Osteocyte (in vitro differentiated cells): ENCODE measurements at places on chromosomes 6 and 20. TPM values are rescaled to one million over a fixed set of nuclear protein-coding genes. Genes with fewer than 3 reads are reported as not detected.

The ANKS1A gene
- 15.5 and 18.5 TPM in 2 replicates for total RNA-seq

GRCh38 chr6:87654122-87654521, 47.9 kb downstream of the AKIRIN2 start:
- no peaks in the 10 kb centered on the region for H3K27me3 ChIP-seq
- H3K4me3 ChIP-seq, result no peak overlapping the region
- no peak overlapping the region for H3K27ac ChIP-seq

- peak overlapping the region; percentile 66 for H3K27ac ChIP-seq
- H3K4me1 ChIP-seq, result peaks cover 55% of the 10 kb centered on the region
- H3K4me3 ChIP-seq, result peak overlapping the region; percentile 98
- H3K27me3 ChIP-seq, result no peaks in the 10 kb centered on the region
Observed at GRCh38 chr6:83193747-83194566, 800 bp downstream of the RWDD2A start.

DNA sequence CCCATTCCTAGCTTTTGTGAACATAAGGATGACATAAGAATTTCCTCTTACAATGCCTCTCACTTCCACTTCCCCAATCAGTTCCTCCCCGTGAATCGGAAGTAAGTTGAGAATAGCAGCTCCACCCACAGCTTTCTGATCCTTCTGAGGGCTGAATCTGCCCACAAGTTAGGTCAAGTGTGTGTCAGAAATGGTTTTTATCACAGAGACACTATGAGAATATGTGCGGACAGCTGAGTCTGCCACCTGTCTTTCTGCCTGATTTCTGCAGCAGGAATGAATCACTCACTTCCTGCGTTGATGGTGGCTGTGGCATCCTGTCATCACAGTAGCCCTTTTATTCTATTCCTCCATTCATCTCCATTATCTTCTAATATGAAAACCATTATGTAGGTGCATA, 70.2 kb downstream of the RIN2 start:
- H3K36me3 ChIP-seq, result peaks cover 18% of the 10 kb centered on the region
- peak overlapping the region; percentile 35 for H3K27ac ChIP-seq
- peaks cover 11% of the 10 kb centered on the region for H3K4me1 ChIP-seq
- H3K27me3 ChIP-seq, result no peaks in the 10 kb centered on the region
- H3K4me3 ChIP-seq, result no peak overlapping the region
- DNase-seq, result no peak

- H3K27ac ChIP-seq, result no peak overlapping the region
- no peaks in the 10 kb centered on the region for H3K27me3 ChIP-seq
- no peak overlapping the region for H3K4me3 ChIP-seq
- no peaks in the 10 kb centered on the region for H3K36me3 ChIP-seq
- no peak for DNase-seq
- no peaks in the 10 kb centered on the region for H3K4me1 ChIP-seq
Observed at GRCh38 chr20:19348582-19348981, 136.1 kb downstream of the SLC24A3 start.

GRCh38 chr20:35269055-35269781, 8.7 kb downstream of the MMP24OS start:
- no peaks in the 10 kb centered on the region for H3K27me3 ChIP-seq
- peaks cover 13% of the 10 kb centered on the region for H3K36me3 ChIP-seq
- H3K27ac ChIP-seq, result no peak overlapping the region
- no peak for DNase-seq
- no peaks in the 10 kb centered on the region for H3K4me1 ChIP-seq
- no peak overlapping the region for H3K4me3 ChIP-seq

DNA sequence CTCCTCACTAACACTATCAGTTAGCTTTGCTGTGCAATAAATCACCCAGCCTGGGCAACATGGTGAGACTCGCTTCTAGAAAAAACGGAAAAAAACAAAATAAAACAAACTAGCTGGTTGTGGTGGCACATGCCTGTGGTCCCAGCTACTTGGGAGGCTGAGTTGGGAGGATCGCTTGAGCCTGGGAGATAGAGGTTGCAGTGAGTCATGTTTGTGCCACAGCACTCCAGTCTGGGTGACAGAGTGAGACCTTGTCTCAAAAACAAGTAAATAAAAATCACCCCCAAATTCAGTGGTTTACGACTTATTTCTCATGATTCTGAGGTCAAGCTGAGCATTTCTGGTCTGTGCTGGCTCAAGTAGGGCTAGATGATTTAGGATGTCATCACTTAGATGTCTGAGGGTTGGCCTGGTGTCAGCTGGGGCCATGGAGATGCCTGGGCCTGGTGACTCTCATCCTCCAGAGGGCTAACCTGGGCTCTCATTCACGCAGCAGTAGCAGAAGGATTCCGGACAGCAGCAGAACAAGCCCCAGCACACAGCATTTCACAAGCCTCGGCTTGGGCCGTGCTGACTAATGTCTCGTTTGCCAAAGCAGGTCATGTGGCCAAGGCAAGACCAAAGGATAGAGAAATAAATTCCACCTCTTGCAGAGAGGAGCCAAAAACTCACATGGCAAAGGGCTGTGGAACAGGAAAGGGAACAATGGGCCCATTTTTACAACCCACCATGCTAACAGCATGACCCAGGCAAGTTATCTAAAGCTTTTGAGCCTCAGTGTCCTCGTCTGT, 32.5 kb downstream of the MGME1 start:
- no peaks in the 10 kb centered on the region for H3K27me3 ChIP-seq
- no peak for DNase-seq
- H3K4me3 ChIP-seq, result no peak overlapping the region
- H3K27ac ChIP-seq, result no peak overlapping the region
- H3K4me1 ChIP-seq, result peaks cover 27% of the 10 kb centered on the region
